ENCODE measurements at places on chromosomes 16 and 17.
A peak's percentile ranks its signal among the peaks of the same experiment; 100 is the strongest.

- peak; percentile 86 for DNase-seq
Measured at GRCh38 chr16:67563708-67564468, 1.6 kb downstream of the CTCF start.

GRCh38 chr17:81251094-81251708 is 12.1 kb downstream of the NDUFAF8 start:
- no peak for DNase-seq

DNA sequence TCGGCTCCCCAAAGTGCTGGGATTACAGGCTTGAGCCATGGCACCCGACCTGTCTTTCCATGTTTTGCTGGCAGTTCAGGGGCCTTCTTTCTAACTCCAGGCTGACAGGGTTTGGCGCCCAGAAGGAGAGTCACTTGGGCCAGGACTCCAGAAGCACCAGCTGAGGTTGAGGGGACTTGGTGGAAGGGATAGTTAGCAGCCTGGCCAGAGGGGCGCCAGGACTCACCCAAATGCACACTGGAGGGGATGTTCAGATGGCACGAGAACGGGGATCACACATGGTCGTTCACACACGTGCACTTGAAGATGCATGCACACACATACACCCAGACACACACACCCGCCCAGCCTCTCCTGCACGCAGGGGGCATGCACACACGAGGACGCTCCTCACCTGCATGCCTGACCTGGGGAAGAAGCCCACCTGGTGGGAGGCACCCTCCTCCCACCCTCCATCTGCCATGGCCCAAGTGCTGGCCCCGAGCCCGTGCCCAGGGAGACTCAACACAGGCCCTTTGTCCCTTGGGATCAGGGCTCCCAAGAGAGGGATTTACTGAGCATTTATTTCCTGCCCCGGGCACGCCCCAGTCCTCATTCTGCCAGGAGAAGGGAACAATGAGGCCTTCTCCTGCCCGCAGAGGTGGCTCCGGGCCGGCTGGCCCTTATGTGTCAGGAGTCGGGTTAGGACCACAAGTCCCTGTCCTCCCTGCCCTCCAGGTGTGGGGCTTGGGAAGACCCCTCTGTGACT is 2.3 kb upstream of the PRSS21 start:
- no peak for DNase-seq

DNA sequence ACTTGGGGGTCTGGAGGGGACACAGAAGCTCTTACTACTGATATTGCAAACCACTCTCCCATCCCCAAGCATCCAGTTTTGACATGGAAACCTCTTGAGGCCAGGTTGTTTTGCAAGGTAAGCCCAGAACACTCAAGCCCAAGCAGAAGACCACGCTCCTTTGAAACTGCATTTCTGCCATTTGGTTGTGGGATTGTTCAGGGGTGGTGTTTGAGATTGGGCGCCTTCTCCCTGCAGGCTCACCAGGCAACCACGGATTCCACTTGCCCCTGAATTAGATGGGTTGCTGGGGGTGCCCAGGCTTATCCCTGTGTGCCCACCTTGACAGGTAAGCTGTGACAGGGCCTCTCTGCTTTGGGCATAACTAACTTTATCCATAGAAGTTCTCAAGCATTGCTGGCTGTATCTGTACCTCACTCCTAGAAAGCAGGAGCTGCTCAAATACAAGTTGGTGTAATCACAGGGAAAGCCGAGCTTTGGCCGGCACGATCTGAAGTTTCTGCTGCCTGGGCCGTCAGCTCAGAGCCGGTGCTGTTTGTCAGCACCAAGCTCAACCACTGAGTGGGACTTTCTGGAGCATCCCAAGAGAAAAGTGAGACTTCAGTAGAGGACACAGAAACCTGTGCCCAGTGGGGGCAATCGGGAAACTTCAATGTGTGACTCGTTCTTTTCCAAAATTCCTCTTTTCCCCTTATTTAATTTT is 93.6 kb downstream of the CYLD start:
- no peak for DNase-seq

DNA sequence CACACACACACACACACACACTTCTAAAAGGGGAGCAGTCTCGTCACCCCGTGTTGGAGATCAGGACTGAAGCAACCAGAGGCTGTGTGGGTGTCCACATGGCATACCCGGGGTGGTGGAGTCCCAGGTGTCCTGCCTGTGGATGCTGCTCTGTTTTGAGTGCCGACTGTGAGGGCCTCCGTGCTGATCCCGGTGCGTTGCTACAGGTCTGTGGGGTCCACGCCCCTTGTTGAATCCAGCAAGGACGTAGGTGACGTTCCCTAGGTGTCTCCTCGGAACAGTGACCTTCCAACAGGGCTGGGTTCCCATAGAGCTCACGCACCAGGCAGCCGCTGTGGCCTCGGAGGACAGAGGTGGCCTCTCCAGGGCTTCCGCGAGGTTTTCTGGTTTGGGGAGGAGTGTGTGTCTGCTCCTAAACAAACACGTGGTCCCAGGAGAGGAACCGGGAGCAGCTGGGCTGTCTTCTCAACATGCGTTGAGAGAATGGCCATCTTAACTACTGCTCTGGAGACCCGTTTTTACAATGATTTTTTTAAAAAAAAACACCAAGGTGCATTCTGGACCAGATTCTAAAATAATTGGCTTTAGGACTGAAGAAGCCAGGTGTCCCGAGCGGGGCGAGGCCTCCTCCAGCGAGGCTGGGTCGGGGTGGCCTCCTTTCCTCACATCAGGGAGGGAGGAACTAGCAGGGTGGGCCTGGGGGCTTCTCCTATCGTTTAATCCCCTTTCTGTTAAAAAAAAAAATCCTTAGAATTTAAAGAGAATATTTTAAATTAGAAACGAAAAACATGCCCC is 100.6 kb upstream of the ZNF750 start:
- no peak for DNase-seq

DNA sequence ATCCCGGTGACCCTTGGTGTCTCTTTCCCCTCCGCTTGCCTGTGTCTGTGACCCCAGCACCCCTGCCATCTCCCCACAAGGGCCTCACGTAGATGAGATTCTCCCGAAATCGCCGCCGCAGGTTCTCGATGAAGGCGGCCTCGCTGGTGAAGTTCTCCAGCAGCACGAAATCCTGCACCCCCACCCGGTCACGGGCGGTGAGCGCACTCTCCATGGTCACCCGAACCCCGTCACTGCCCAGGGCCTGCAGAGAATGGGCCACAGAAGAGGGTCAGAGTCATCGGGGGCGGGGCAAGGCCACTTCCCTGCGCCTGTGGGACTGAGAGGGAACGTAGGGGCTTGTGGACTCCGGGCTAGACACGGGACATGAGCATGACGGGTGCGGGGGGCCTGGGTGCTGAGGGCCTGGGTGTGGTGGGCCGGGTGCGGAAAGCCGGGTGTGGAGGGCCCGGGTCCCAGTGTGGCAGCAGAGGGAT is 8.4 kb downstream of the MYO1C start:
- DNase-seq = no peak

- peak; percentile 46 for DNase-seq
Measured at GRCh38 chr16:71807905-71808592, 585 bp downstream of the AP1G1 start.

DNA sequence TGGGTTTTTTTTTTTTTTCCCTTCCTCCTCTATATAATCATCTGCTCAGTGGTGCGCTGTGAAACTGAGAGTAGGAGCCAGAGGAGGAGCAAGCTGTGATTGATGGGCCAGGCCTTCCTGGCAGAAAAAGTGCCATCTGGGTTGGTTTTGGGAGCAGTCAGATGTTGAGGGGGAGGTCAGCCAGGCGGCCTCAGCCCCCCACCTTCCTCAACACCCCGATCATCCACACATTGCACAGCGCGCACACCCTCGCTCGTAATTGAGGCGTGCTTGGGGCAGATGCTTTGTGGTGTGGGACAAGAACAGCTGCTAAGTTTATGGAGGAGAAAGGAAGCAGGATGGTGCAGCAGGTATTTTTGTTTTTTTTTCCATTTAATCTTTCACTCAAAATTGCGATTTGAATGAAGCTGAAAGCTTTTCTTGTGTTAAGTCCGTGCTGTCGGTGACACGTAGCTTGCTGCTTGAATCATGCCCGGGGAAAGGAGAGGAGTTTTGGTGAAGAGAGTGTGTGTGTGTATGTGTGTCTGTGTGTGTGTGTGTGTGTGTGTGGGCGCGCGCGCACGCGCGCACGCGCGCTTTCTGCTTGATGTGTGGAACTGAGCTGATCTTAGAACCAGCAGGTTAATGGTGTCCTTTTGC is 177.4 kb downstream of the RBFOX1 start:
- DNase-seq = no peak

- DNase-seq = peak; percentile 86
Measured at GRCh38 chr17:20010099-20010863, 1.1 kb downstream of the SPECC1 start.

GRCh38 chr16:4323071-4323844 is 7.4 kb downstream of the GLIS2 start:
- DNase-seq = no peak

- no peak for DNase-seq
Measured at GRCh38 chr17:82474223-82475010, 15.9 kb downstream of the NARF start.

GRCh38 chr16:86994215-86994614 is 323.0 kb downstream of the C16orf95 start:
- no peak for DNase-seq

- peak; percentile 95 for DNase-seq
Measured at GRCh38 chr17:39485555-39485954, 24.3 kb downstream of the CDK12 start.

GRCh38 chr17:10380631-10381408 is 8.0 kb upstream of the MYH13 start:
- no peak for DNase-seq
